ENCODE measurements at places on chromosomes 16 and 17.
A peak's percentile ranks its signal among the peaks of the same experiment; 100 is the strongest.

- no peak for DNase-seq
These were observed 117.3 kb upstream of the CORO6 start for GRCh38 chr17:29740017-29740416.

GRCh38 chr17:21573961-21574610, 118.2 kb upstream of the KCNJ18 start:
- peak; percentile 46 for DNase-seq

- DNase-seq, result no peak
These were observed 171.0 kb downstream of the KATNIP start for GRCh38 chr16:27720731-27721530.

- no peak for DNase-seq
These were observed 398.7 kb downstream of the XYLT1 start for GRCh38 chr16:17072104-17072503.

GRCh38 chr17:45948498-45948880, 50.6 kb upstream of the STH start:
- DNase-seq, result no peak

DNA sequence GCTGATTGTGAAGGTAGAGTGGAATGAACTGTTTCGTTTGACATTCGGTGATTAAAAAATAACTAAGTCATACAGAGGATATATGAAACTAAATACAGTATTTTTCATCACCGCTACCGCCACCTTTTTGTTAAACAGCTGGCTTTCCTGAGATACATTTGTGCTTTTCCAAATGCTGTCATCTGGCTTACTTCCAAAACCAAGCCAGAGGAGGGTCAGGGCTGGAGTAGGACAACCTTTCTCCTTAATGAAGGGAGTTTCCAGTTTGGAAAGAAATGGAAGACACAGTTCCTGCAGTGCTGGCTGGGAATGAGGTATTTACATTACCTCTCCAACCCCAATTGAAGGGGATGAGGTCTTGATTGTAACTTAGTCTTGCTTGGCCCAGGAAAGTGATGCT, 3.2 kb downstream of the TNRC6C start:
- DNase-seq, result no peak
